ENCODE measurements at places on chromosomes 1 and 21.
A peak's percentile ranks its signal among the peaks of the same experiment; 100 is the strongest.

DNA sequence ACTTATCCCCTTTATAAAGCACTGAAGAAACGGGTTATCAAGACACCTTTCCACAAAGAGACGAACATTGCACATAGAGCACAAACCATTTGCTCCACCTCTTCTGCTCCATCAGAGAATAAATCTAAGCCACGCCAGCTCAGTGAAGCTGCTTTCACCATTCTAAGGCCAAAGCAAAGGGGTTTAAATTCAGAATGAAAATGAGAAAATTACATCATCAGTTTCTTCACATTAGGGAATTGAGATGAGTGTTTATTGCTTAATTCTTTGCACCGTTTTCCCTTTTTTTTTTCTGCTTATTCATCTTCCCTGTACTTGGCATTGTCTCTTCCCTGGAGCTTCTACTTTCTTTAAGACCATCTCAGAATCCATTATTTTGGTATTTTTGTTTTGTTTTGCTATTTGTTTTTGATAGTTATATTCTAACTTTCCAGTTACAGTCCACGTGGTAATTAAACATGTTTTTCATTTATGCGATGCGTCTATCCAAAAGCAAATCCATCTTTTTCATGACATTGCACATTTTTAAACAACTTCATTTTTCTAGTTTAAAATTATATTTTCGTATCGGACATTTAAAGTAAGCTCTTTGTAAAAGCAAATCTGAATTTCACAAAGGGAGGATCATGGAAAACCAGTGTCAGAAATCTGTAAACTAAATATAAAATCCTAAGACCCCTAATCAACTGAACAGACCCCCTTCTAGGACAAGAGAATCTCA, 1.9 kb upstream of the OR2T34 start:
- DNase-seq, result no peak

GRCh38 chr1:41950820-41951219, 32.1 kb upstream of the HIVEP3 start:
- DNase-seq, result peak; percentile 43

- no peak for DNase-seq
Measured at GRCh38 chr1:226429858-226430715, 22.2 kb upstream of the PARP1 start.

- no peak for DNase-seq
Measured at GRCh38 chr1:239421811-239422210, 35.4 kb downstream of the CHRM3 start.

DNA sequence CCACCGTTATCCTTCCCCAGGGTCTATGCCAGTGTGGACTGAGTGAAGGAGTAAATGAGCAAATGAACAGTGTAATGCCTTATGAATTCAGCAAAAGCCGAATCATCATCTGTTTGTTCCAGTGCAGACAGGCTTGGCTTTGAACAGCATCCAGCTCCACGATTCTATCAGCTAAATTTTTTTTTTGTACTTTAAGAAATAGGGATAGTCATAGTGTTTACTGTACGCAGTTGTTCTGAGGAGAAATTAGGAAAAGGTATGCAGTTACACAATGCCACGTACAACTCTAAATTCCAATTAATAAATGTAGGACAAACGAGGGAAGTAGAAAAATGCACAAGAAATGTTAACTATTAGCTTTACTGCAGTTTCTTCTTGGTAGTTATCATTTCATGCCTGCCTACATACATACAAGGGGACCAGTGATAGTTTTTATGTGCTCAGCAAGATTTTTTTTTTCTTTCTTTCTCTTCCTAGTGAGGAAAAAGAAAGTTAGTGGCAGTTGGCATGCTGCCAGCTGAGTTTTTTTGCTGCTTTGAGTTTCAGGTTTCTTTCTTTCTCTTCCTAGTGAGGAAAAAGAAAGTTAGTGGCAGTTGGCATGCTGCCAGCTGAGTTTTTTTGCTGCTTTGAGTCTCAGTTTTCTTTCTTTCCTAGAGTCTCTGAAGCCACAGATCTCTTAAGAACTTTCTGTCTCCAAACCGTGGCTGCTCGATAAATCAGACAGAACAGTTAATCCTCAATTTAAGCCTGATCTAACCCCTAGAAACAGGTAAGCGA, at the start of gene IFI44L:
TSS of gene IFI44L (plus strand) at position 646 of the 777 bp plus-strand sequence. CDS start 7,468 bp downstream, outside the sequence.
- no peak for DNase-seq

- no peak for DNase-seq
Measured at GRCh38 chr1:50218344-50219120, 109.8 kb downstream of the ELAVL4 start.

DNA sequence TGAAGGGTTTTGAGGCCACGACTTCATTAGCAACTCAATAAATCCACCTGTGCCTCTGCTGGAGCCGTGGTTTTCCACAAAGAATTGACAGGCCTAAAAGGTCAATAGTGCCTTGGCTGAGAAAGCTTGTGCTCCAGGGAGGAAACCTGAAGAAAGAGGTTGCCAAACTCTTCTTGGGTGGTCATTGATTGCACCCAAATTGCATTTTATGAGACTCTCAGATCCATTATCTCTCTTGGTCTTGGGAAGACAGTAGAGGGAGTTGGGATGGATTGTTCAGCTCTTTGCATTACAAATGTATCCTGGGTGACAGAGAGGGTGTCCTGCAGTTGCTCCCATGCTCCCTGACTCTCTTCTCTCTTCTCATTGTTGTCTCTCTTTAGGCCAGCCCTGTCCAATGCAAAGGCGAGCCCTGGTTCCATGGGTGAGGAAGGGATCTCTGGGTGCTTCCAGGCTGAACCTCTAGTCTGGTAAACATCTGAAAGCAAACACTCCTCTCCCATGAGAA, 46.1 kb upstream of the HTR1D start:
- no peak for DNase-seq

DNA sequence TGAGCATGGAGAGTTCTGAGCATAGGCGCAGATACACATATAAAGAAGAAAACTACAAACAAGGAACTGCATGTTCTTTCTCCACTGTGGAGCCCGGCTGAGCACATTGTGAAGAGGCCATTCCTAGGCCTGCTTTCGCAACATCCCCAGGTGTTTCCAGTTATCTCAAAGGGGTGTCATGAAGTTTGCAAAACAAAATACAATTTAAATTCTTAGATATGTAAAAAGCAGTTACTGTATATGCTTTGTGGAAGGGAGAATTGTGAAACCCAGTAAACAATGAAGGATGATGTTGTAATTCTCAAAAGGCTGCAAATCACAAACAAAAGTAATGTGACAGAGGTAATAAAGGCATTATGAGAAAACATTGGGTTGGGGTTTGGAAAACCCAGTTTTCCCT, 98.6 kb upstream of the ZNF644 start:
- no peak for DNase-seq

DNA sequence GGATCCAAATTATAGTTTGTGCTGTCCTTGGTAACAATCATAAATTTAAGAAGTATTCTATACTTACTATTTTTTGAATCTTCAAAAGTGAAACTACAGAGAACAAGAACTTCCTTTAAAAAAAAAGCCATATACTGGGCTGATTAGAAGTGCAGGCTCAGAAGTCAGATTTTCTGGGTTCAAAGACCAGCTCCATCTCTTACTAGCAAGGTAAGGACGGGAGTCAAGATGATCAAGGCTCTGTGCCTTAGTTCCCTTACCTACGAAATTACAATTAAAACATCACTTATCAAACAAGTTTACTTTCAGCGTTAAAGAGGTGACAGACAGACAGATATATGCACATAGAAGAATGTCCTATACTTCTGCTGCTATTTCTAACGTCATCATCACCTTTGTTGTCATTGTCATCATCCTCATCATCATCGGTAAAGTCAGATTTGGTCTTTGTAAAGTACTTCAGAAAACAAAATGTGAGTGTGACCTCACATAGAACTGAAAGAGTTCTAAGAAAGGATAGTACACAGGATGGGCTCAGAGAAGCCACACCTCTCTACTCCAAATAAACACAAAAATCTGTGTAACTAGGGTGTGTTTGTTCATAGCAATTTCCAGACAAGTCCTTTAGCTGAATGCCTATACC, 178.7 kb downstream of the VAV3 start:
- DNase-seq, result no peak

- peak; percentile 20 for DNase-seq
Measured at GRCh38 chr1:22296701-22297591, 154.0 kb upstream of the WNT4 start.

DNA sequence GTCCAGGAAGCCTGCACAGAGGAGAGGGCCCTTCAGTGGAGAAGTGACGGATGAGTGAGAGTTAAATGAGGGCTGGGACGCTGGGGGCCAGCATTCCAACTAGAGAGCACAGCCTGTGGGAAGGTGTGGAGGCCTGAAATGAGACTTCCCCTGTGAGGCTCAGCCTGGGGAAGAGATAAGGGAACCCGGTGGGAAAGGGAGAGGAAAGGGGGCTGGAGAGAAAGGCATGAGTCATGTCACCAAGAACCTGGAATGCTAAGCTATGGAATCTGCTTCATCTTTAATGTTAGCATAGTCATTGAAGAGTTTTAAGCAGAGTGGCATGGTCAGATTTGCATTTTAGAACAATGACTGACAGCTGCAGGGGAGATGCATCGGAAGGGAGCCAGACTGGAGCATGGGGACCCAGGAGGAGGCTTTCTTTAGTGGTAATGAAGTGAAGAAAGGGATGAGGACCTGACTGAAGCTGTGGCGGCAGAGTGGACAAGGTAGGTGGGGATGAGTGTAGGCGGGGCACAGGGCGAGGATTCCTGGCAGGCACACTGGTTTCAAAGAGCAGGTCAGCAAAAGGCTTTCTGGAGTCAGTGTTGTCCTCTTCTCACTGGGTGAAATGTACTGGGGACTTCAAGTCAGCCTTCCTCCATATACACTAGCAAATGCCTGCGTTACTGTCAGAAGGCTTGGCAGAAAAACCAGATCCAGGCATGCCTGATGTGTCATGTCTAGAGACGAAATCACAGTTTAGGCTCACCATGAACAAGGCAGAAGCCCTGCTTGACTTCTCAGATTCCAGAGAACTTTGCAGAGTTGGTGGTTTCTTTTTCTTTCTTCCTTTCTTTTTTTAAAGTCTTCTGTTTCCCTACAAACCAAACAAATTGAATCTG, 8.0 kb downstream of the RGL1 start:
- no peak for DNase-seq

DNA sequence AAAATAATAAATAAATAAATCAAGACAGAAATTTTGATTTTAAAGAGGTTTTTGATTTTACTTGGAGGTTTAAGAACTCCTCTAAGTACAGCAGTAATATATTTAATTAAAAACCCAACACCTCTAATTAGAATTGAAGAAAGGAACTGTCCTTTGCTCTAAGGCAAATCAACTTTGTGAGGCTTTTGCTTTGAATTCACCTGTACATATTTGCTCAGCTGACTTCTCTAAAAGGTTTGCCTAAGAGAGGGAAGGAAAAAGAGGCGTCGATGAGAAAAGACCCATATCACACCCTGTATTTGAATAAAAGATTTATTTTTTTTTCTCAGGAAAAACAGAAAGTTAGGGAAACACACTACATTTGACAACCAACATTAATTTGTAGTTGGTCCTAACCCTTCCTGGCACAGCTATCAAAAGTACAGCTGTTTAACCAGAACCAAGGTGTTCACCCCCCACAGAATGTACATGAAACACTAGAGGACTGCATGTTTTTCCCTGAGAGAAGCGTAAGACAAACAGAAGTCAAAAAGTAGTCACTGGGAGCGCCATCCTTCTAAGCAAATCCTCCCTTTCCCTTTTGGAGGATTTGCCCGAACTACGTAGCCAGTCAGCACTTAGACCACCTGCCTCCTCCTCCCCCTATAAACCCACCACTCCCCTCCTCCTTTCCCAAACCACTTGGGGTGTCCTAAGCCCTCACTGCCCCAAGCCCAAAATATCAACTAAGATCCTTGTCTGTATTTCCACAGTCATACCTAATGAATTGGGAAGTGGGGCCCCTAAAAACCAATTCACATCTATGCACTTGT, 4.9 kb downstream of the MCL1 start:
- DNase-seq, result no peak

- DNase-seq, result peak; percentile 57
Measured at GRCh38 chr21:26169611-26170470, 729 bp downstream of the APP start.

- no peak for DNase-seq
Measured at GRCh38 chr1:226598455-226598849, 49.9 kb downstream of the STUM start.

- no peak for DNase-seq
Measured at GRCh38 chr1:168725831-168726230, 3.2 kb downstream of the DPT start.

GRCh38 chr1:236063551-236063918, 1.4 kb downstream of the NID1 start:
- no peak for DNase-seq

DNA sequence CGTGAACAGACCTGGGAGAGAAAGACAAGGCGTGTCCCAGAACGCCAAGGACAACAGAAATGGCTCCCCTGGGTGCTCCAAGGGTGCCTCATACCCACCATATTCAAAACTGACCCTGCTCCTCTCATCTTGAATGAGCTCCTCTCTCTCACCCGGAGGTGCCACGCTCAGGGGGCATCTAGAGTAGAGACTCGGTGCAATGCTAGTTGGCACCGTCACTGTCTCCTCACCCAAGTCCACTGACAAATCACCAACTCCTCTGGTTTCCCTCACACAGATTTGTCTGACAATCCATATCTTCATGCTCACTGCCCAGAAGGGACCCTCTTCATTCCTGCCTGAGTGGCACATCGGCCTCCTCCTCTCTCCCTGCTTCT, 5.0 kb downstream of the TMEM125 start:
- DNase-seq, result no peak

DNA sequence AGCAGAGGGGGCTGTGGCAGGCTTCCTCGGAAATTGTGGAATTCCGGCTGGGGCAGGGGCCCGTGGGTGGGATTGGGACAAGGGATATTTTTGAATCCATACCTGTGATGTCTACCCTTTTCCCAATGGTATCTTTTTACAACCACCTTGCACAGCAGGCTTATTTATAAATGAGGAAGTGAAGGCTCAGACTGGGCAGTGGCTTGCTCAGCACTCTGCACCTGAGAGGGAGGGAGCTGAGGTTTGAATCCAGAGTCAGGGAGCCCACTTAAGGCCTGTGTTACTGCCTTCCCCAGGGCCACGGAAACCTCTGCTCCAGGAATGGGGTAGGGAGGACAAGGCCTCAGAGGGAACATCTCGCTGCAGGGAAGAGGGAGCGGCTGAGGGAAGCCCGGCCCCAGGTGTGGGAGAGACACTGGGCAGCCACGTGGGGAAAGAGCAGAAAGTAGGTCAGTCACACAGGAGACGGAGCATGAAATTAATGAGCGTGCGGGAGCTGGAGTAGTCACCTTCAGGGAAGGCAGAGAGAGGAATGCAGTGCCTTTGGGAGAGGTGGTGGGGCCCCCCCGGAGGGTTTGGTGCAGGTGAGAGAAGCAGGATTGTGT, 35.4 kb upstream of the SCMH1 start:
- DNase-seq, result no peak

GRCh38 chr1:63487336-63488065, 35.5 kb downstream of the ITGB3BP start:
- DNase-seq, result no peak

DNA sequence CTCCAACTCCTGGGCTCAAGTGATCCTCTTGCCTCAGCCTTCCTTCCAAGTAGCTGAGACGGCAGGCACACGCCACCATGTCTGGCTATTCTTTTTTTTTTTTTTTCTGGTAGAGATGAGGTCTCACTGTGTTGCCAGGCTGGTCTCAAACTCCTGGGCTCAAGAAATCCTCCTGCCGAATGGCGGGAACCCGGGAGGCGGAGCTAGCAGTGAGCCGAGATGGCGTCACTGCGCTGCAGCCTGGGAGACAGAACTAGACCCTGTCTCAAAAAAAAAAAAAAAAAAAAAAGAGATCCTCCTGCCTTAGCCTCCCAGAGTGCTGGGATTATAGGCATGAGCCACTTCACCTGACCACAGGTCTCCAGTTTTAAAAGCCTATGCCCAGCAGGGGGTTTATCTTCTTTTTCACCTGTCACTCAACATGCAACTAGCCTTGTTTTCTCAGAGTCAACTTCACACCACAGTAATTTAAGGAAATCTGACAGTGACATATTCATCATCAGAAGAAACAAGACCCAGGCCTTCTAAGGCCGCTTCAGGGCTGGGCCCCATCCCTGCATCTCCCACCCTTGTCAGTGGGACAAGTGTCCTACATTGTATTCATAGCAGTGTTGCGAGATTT, 38.3 kb upstream of the GALNT2 start:
- no peak for DNase-seq

All from GM20000 (cell line).